Retinal pigment epithelial cell (primary cell): ENCODE measurements at places on chromosomes 1 and 21.

- DNase-seq, result no peak
These were observed 70.3 kb downstream of the CD46 start for GRCh38 chr1:207822124-207822601.

DNA sequence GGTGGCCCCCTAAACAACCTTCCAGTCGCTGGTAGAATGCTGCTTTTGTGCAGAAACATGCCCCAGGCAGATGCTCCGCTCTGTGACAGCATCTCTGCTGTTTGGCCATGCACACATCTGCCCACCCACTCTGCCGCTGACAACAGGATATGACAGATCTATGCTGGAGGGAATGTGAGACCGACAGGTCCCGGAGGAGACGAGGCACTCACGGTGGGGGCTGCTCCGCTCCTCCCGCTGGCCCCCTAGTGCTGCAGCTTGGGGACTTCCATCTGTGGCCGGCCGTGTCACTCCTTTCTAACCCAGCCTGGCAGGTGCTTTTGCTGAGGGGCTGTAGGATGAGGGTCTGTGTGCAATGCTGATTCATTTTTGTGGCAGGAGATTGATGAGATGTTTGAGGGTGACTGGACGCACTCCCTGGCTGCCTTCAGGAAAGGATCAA is 49.1 kb upstream of the DMRTB1 start:
- DNase-seq, result no peak

GRCh38 chr1:207973898-207974568 is 63.1 kb upstream of the CD34 start:
- no peak for DNase-seq

DNA sequence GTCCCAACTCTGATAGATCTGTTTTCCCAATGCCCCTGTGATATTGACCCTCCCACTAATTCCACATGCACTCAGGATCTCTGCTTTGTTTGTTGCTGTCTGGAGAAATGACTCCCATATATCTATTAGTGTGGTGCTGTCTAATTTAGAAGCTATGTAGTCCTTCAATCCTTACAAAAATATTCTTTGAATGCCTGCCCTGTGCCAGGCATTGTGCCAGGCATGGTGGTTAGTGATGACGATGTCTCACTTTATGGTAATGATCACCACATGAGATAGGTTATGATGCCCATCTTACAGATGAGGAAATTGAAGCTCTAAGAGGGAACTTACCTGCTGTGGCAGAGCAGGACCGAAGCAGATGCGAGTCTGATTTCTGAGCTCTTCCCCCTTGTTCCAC is 12.9 kb downstream of the MYOG start:
- no peak for DNase-seq

DNA sequence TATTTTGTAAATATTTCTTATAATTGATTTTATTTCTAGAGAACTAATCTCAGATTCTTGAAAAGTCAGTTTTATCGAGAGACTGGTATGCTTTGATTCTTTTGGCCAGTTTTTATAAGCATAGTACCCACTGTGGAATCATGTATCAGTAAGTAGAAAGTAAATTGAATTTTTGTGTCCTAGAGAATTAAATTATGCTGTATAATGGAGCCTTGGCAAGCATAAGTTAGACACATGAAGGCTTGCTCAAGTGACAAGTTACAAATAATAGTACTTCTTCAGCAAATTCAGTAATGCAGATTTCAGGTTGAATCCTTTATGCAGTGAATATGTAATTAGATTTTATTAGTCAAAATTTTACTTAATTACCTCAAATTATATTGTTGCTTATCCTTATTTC is 40.1 kb downstream of the ADGRL2 start:
- DNase-seq, result no peak

DNA sequence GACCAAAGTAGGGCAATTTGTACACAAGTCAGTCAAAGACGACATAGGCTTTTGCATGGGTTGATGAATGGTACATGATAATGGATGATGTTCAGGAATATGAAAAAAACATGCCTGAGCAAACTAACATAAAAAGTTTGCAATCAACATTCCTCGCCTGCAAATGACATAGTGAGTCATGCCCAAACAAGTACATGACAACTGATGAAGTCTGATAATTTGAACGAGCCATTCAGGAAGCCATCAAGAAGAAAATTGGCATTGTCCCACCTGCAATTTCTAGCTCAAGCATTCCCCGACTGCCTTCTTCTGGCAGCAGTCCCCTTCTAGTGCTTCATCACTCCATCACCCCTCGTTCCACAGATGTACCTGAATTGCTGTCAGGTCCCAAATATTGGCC is 118.4 kb upstream of the NR5A2 start:
- DNase-seq, result no peak

- no peak for DNase-seq
These were observed 102.1 kb downstream of the S1PR1 start for GRCh38 chr1:101338714-101339430.

- no peak for DNase-seq
These were observed 46.8 kb upstream of the SLC44A3 start for GRCh38 chr1:94773296-94773809.

DNA sequence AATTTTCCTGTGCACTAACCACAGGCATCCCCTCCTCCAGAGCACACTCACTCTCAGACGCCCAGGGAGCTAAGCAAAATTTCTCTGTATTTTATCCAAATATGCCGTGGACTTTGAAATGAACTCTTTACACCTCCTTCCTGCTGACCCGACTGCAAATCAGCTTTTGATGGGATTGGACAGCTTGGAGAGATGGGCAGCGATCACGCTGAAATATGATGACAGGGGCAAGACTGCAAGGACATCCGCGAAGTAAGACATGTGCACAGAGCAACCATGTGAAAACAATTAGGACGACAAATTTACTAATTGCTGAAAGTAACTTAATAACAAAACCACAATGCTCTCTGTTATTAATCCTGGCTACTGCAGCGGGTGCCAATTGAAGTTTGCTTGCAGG is 64.6 kb upstream of the CLDN14 start:
- no peak for DNase-seq

DNA sequence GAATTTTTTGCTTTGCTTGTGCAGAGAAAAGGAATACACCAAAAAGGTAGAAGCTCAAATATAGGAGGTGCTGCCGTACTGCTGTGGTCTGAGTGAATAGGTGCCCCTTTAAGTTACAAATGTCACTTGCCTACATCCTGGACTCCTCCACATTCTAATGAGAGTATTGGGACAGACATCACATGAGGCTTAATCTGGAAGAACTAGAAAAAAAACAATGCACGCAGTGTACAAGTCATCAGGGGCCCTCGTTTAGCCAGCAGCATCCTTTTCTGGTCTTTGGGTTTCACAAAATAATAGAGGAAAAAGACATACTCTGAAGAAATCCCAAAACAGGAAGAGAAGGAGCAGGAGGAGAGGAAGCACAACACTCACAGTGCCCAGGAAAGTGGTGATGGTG is 89.3 kb downstream of the SLC44A5 start:
- DNase-seq, result no peak

GRCh38 chr1:111203681-111204200 is 3.3 kb upstream of the DENND2D start:
- DNase-seq, result no peak

GRCh38 chr21:45949928-45950739 is 31.4 kb upstream of the COL6A1 start:
- DNase-seq, result no peak

DNA sequence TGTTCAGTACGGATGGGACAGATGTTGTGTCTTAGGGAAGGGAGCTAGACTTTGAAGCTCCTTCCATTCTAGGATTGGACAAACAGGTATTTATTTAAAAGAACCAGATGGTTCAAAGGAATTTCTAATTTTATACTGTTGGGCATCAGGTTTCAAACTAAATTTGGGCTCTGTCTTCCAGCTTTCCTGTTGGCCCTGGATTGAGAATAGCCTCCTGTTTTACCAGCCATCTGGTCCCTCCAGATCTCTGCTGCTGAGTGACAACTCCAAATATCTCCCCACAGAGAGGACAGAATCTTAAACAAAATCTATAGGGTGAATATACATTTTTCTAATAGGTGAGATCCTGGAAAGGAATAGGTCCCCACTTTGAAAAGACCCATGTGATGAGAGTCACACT is 52.5 kb upstream of the CNIH3 start:
- no peak for DNase-seq

DNA sequence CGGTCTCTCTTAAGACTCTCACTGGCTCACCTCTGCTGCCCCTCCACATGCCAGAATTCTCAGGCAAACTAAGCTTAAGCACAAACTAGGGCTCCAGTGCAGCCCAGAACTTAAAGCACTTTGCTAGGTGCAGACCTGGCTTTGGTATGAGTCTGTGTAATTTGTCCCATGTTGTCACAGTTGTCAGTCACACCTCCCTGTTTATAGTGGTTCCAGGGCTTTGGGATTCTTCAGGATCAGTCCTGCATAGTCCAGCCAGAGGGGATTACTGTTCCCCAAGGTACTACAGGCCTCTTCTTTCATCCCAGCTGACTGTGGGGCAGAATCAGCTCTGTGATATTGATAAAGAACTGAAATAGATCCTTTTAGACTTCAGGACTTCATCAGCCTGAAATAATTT is 105.0 kb upstream of the UBE2U start:
- no peak for DNase-seq

GRCh38 chr1:1304331-1305299 is 3.1 kb downstream of the ACAP3 start:
- no peak for DNase-seq

DNA sequence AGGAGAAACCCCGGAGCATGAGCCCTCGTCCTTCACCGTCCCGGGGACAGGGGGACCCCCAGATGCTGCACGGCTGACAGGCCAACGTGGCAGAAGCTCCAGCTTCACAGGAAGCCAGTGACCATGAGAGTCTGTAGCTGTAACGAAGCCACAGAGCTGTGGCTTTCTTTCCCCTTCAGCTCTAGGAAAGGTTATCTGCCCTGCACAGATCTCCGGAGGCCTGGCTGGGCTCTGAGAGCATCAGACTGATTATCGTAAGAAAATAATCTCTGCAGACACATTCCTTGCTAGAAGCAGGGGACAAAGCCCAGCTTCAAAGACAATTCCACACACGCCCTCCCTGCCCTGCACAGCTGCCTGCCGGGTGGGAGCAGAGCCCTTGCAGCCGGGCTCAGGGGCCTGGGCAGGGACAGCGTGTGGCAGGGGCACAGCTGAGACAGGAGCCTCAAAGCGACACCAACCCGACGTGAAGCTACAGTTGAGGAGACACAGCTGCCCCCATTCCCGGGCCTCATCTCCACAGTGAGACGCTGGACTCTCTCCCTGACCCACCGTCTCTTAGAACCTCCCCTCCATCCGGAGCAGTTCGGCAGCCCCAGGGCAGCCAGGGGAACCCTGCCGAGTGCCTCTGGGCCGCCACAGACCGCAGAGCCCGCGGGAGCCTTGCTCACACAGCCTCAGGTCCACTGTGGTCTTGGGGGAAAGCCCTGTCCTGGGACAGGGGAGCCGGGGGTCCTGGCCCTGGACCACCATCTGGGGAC is 30.6 kb downstream of the POFUT2 start:
- DNase-seq, result no peak

DNA sequence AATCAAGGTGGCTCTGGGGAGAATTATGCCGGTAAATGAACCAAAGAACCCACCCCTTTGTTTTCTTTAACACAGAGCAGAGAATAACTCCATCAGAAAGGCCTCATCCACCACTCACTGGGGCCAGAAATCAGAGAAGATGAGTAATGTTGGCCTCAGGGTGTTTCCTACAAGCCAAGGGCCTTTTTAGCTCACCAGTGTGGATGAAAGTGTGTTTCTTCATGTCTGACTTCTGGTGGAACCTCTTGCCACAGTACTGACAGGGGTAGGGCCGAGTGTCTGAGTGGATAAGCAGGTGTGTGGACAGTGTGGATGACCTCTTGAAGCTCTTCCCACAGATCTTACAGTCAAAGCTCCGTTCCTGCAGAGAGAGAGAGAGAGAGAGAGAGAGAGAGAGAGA is 8.3 kb downstream of the GFI1 start:
- DNase-seq, result no peak
